CD4-positive, alpha-beta T cell treated with Interleukin-15 for 1 hour (primary cell): ENCODE measurements at places on chromosomes 16 and 17.

- peak; percentile 38 for DNase-seq
These were observed 20.1 kb upstream of the KRT19 start for GRCh38 chr17:41547921-41548843.

GRCh38 chr17:75270218-75270965 lies 639 bp downstream of the MIF4GD start:
- peak; percentile 58 for DNase-seq

GRCh38 chr16:54411544-54411943 lies 125.0 kb upstream of the IRX3 start:
- no peak for DNase-seq

GRCh38 chr17:28635506-28635905 lies 9.5 kb downstream of the BLTP2 start:
- no peak for DNase-seq

GRCh38 chr17:9828296-9829295 lies 2.9 kb downstream of the GLP2R start:
- no peak for DNase-seq

GRCh38 chr17:50164697-50164988 lies 1.2 kb upstream of the SGCA start:
- DNase-seq: no peak

GRCh38 chr17:8144401-8145231 lies 7.6 kb downstream of the PER1 start:
- DNase-seq: no peak

- DNase-seq: no peak
These were observed 52.0 kb upstream of the TEX2 start for GRCh38 chr17:64315032-64315490.
